NCI-H2081 treated with DMSO at 0.1 percent for 48 hours (cell line): ENCODE measurements at places on chromosomes 2 and 18.

DNA sequence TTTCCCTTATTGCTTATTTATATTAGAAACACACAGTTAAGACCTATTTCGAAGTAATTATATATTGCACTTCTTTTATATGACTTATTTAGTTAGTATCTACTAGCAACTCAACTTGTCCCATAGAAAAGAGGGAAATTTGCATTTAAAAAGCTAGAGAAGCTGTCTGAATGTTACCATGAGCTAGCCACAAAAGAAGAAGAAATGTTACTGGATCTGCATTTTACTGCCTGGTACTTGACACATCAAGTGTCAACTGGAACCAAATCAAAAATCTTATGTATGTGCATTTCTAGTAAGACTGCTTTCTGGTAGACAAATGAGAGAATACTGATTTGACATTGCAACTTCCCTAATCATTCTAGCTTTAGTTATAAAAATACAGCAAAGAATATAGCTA, 424.6 kb upstream of the VRK2 start:
- no peak for DNase-seq

DNA sequence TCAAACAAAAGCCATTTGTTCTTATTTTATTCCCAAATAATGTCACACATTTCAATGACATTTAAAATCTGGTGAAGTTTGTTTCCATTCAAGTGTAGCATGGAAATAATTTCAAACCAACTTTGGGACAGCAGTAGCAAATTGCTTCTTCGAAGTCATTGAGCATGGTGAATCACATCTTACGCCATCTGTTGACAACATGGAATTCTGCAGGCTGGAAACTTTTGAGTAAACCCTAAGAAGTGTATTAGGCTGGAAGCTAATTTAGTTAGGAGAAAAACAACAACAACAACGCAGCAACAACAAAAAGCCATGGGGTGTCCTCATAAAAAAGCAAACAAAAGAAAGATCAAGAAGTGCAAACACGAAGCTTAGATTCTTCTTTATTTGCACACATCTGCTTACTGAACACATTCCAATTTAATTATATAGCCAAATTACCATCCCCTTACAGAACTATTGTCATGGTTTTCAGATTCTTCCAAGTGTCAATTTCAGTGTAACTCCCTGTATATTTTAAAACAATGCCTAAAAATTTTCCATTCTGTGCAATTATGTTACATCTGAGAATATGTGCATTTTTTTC, 659.0 kb upstream of the CDH7 start:
- no peak for DNase-seq

- no peak for DNase-seq
Measured at GRCh38 chr2:104428155-104428554, 425.8 kb upstream of the POU3F3 start.

DNA sequence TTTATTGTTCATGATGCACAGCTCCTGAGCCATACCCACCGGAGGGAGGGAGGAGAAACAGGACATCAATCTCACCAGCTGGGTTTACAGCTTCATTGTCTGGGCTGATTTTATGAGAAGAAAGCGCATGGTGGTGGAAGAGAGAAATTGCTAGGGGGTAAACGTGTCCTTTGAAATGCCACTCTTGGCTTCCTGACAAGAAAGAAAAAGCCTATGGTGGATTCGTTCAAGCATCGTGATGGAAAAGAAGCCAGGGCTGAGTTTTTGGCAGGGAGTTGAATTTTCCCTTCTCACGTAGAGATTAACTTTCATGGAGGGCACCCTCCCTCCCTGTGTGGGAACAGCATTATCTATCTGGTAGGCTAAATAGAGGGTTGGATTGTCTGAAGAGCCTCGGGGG, 502.0 kb downstream of the SLC4A3 start:
- no peak for DNase-seq

DNA sequence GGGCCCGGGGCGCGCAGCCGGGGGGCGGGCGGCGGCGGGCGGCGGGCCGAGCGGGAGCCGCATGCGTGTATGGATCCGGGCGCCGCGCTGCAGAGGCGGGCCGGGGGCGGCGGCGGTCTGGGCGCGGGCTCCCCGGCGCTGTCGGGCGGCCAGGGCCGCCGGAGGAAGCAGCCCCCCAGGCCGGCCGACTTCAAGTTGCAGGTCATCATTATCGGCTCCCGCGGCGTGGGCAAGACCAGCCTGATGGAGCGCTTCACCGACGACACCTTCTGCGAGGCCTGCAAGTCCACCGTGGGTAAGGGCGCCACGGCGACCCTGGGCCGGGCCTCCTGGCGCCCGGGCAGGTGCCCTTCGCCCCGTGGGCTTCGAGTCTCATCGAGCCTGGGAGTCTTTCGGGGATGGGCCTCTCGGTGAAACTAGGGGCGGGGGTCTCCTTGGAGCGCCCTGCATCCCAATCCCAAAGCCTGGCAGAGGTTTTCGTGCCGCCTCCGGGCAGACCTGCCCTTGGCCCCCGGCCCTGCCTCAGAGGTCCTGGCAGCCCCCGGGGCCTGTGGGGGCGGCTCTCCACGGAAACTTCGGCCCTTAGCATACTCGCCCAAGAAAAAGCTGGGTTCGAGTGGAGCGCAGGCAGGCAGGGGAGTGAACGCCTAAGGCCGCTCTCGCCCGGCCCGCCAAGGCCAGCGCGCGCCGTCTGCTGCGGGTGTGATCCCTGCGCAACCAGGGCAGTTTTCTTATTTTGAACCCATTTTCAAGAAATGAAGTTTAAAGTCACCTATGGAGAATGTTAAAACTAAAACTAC, 622 bp downstream of the RAB12 start:
- DNase-seq, result no peak

DNA sequence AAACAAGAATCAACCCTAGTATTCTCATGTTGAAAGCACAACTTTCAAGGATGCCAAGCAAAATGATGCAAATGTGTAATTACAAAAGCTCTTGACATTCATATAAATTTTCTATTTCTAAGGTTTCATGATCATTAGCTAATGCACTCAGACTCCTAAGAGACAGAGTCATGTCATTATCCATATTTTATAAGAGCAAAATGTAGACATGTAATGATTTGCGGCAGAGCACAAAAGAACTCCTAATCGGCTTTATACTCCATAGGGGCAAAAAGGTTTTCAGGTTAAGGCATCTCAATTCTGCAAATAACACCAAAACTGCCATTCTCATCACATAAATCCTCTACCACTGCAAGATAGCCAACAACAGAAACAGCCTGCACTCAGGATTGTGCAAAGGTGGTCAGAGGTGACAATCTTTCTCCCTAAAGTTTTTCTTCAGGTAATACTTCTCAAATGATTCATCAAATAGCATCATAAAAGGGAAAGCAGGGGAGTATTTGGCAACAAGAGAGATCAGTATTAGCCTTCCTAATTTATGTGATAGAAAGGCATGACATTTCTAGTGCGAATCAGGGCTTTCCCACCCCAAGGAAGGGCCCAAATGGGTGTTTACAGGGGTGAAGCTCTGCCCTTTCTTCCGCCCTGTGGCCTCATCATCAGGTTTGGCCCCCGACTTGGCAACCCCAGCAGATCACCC, 64.7 kb downstream of the STK39 start:
- DNase-seq, result no peak

DNA sequence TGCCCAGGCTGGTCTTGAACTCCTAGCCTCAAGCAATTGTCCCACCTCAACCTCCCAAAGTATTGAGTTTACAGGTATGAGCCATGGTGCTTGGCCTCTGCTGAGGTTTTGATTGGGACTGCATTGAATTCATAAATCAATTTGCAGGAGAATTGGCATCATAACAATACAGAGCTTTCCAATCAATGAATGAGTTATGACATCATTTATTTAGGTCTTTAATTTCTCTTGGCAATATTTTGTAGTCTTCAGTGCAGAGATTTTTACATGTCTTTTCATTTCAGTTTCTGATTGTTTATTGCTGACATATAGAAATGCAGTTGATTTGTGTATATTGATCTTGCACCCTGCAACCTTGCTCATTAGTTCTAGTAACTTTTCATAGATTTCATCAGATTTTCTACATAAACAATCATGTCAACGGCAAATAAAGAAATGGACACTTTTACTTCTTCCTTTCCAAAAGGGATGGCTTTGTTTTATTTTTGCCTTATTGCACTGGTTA, 119.9 kb downstream of the TFCP2L1 start:
- no peak for DNase-seq

DNA sequence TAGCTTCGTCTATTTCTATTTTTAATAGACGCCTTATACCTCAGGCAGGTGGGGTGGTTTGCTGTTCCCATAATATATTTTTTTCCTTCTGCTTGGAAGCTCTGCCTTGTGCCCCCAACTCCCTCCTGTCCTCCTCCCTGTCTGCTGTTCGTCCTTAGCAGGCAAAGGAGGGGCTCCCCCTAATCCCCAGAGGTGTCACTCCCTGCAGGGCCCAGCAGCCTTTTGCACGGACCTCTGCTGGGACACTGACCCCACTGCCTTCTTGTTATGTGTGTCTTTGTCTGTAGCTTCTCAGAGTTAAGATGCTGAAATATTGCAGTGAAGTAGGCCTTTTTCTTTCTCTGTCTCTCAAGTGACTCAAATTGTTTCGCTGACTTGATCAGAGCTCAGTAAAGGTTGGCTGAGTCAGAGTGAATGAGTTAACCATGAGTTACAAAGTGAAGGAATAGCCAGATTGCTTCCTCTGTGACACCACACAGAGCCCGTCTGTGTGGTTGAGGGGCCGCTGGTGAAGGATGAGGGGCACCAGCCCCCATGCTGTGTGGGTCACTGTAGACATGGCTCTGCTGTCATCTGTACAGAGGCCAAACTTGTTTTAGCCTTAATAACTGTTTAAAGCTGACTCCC, 47.7 kb downstream of the PRKCE start:
- DNase-seq, result no peak

DNA sequence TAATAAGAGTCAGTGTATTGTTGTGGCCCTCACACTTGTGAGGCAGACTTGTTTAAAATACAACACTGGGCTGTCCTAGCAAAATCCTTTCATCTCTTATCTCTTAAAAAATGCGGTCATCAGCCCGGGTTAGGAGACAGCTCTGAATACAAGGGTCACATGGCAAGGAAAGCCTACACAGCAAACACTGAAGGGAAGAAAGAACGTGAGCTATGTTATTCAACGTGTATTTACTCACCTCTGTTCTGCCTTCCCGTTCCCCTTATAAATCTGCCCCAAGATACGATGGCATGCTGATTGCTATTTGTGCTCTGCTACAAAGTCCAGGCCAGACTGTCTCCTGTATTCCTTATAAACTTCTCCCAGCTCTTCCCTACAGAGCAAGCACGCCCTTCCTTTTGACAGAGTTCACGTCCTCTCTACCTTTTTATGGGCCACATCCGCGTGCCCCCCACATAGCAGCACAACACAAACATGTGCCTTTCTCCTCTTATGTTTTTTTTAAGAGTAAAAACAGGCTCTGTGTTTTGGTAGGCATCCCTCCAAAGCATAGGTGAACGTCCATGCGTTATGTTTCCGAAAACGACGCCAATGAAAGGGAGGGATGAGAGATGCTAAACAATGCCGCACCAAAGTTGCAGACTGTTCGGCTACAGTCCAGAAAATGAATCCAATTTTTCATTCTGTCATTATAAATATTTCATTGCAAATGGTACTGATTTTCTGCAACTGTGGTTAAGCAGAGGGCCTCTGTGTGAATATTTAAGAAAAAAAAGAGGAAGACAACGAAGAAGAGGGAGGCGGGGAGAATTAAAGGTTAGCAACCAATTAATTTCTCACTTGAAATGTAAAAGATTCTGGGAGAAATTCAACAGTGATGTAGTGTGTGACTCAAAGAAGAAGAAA, 274.7 kb downstream of the ZNF521 start:
- DNase-seq, result no peak

DNA sequence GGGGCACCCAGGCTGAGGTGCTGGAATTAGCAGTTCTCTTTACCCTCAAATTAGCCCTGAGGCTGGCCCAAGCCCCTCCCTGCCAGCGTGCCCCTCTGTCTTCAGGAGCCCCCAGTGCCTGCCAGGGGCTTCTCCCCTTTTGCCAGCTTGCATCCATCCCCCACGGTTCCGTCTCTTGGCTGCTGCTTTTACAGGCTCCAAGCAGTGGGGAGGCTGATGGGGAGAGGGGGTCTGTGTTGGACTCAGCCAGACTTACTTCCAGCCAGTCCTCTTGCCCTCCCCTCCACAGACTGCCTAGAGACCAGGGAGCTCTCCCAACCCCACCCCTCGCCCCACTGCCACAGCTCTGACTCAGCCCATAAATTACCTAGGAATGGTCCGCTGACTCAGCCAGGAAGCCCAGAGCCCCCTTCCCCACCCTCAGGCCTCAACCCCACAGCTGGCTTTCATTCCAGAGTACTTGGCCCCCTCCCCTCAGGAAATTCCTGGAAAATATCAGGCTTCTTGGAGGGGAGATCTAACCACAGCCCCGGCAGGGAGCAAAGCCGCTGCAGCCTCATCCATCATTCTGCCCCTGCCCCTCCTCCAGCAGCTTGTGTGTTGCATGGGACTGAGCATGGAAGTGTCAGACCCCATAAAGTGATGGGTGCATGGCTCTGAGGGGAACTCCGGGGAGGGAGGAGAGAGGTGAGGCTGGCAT, 184.6 kb downstream of the ZFP36L2 start:
- DNase-seq, result no peak
